Right renal pelvis (tissue), 4 donors: ENCODE measurements at places on chromosomes 2 and 18. TPM values are rescaled to one million over a fixed set of nuclear protein-coding genes. Genes with fewer than 3 reads are reported as not detected.

The FHOD3 gene
- polyA plus RNA-seq = 36.8 TPM

The CFAP65 gene
- polyA plus RNA-seq = 0.19 TPM

The PKP4 gene
- 159 TPM for polyA plus RNA-seq

The TMEM131 gene
- polyA plus RNA-seq = 51.9 TPM

The CCDC85A gene
- polyA plus RNA-seq = 1.9 TPM

The TDRD15 gene
- 0.01 TPM for polyA plus RNA-seq

The EFHD1 gene
- polyA plus RNA-seq = 96.1 TPM

The SP5 gene
- 0.75 TPM for polyA plus RNA-seq

The NEDD4L gene
- 139 TPM for polyA plus RNA-seq

The WDSUB1 gene
- polyA plus RNA-seq = 28.6 TPM

The REG3A gene
- not detected for polyA plus RNA-seq

The RPRM gene
- polyA plus RNA-seq = 5.4 TPM

The CCDC68 gene
- 8.3 TPM for polyA plus RNA-seq

The CABYR gene
- polyA plus RNA-seq = 5.8 TPM

The SEMA4F gene
- 8.1 TPM for polyA plus RNA-seq

The ANKRD30BL gene
- 0.79 TPM for polyA plus RNA-seq

The APLF gene
- polyA plus RNA-seq = 3.7 TPM

The SPC25 gene
- 21.2 TPM for polyA plus RNA-seq

The ABCB11 gene
- 0.01 TPM for polyA plus RNA-seq

The ACMSD gene
- polyA plus RNA-seq = 41.8 TPM

The ERICH2 gene
- 3.0 TPM for polyA plus RNA-seq

The MATN3 gene
- polyA plus RNA-seq = 4.3 TPM

The MYO7B gene
- 24.7 TPM for polyA plus RNA-seq

The HOXD8 gene
- polyA plus RNA-seq = 231 TPM

The CABLES1 gene
- 26.5 TPM for polyA plus RNA-seq

The CRYBA2 gene
- polyA plus RNA-seq = not detected

The SERPINB13 gene
- polyA plus RNA-seq = 0.01 TPM

The DPP10 gene
- polyA plus RNA-seq = 13.4 TPM
